ENCODE measurements at places on chromosomes 2 and 18.
A peak's percentile ranks its signal among the peaks of the same experiment; 100 is the strongest.

DNA sequence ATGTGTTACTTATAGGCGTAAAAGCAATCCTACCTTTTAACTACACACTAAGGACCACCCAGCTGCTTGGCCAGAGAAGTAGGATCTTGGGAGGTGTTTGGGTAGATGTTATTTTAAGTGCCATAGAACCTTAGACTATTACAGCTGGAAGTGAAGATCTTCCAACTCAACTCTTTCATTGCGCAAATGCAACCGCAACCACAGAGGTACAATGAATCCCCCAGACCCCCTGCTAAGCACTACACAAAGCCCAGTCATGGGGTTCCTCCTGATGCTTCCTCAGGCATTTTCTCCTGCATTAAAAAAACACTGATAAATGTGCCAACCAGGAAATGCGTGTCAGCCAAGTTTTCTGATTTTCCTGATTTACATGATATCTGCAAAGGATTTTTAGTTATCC is 246.0 kb downstream of the LRRTM1 start:
- no peak for DNase-seq

- no peak for DNase-seq
Measured at GRCh38 chr2:23556929-23557328, 171.9 kb downstream of the KLHL29 start.

- DNase-seq: no peak
Measured at GRCh38 chr2:122023059-122023864, 267.8 kb downstream of the TSN start.

GRCh38 chr18:66754335-66754734 is 150.4 kb upstream of the CDH19 start:
- DNase-seq: no peak

- peak; percentile 26 for DNase-seq
Measured at GRCh38 chr2:210224941-210225672, at the start of gene ACADL. Gene ACADL (minus strand): TSS chr2:210225447. CDS start chr2:210225263, 184 bp downstream.

DNA sequence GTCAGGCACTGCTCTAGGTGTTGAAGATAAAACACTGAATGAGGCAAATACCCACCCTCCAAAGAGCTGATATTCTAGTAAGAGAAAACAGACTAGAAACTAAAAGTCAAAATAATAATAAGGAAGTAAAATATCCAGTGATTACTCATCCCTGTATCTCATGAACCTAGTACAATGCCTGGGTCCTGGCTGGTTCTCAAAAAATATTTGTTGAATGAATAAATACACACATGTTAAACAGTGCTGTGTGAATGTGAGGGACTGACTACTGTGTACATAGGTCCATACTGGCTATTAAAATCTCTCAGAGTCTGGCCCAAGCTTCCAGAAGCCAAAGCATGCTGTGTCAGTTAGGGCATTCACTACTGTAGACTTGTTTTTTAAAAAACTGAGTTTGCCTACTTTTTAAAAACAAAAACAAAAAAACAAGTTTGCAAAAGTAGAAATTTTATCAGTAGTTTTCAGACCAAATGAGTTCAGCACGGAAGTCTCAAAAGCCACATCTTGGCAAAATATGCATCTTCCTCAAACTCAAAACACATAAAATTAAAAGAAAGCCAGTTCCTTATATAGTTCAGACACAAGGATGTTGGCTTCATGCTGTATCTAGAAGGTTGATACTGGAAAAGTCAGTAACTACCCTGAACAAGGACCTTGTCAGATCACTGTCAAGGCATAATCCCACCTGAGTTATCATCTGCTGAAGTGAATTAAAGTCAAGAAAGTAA is 136.2 kb downstream of the THADA start:
- peak; percentile 91 for DNase-seq

- peak; percentile 10 for DNase-seq
Measured at GRCh38 chr2:47720036-47720435, 62.9 kb upstream of the MSH6 start.

DNA sequence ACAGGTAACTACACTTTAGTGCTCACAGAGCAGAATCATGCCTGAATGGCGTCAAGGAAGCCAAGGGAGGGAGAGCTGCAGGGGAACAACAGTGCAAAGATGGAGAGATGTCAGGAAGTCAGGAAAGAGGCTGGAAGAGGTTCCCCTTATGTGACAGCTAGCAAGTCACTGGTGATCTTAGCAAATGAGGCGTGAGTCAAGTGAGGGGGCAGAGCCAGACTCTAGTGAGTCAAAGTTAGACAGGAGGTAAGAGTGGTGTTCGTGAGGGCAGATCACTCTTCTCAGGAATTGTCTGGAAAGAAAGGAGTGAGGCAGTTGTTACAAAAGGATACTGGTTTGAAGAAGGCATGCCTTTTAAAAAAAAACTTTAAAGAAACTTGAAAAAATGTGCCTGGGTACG is 87.1 kb downstream of the MEP1B start:
- DNase-seq: no peak

GRCh38 chr2:239756790-239757760 is 268.1 kb downstream of the NDUFA10 start:
- DNase-seq: peak; percentile 38

DNA sequence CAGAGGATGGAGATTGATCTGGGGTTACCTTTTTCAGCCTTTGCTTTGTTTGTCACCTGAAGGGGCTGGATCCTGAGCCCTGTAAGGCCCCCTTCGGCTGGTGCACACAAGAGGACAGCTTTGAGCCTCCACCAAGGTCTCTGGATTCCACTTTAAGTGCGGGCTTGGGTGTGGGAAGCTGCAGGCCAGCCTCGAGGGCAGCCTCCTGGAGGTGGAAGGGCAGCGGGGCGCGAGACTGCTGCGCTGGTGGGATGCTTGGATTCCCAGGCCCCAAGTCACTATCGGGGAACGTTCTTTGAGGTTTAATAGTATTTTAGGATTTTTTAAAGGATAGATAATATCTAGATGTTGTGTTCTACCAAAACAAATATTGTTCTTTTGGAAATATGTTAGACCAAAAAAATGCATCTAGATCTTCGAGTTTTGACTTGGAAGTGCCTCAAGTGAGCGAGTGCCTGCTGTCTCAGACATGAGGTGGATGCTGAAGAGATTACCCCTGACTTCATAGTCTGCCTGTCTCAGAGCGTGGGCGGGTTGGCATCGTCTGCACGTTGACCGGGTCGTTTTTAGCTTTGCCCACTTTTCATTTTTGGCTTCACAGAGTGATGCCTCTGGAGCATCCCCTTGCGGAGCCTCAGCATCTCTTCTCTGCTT is 113.8 kb downstream of the AGAP1 start:
- DNase-seq: peak; percentile 57

- peak; percentile 49 for DNase-seq
Measured at GRCh38 chr2:55761024-55761423, 67.4 kb upstream of the PNPT1 start.

GRCh38 chr2:240390091-240391073 is 45.1 kb upstream of the GPC1 start:
- no peak for DNase-seq

DNA sequence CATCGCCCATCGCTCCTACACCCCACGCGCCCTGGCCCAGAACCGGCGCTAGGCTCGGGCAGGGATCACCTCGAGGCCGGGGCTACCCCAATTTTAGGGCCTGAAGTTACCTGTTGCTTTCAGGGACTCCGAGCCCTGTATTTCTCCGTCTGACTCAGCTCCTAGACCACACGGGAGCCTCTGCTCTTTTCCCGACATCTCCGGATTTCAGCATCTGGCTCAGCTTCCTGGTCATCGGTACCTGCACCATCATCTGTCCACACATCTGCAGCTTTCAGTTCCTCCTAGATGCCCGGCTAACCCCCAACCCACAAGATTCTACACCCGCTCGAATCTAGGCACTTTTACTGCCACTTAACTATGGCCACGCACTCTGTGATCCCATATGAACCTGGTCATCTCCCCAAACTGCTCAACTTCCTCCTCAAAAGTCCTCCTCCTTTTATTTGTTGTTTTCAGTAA is 12.1 kb upstream of the HMSD start:
- no peak for DNase-seq
